Aorta (tissue), 5 donors: ENCODE measurements at places on chromosomes 3 and 15. TPM values are rescaled to one million over a fixed set of nuclear protein-coding genes. Genes with fewer than 3 reads are reported as not detected.

The FBN1 gene
- 24.7 TPM for polyA plus RNA-seq

GRCh38 chr3:18185624-18186023, 239.5 kb downstream of the SATB1 start:
- no peaks in the 10 kb centered on the region for H3K36me3 ChIP-seq
- H3K27me3 ChIP-seq = no peaks in the 10 kb centered on the region
- no peak overlapping the region for H3K4me3 ChIP-seq
- no peak for DNase-seq

The CORO2B gene
- 6.2 TPM for polyA plus RNA-seq

The CCR2 gene
- polyA plus RNA-seq = 0.18 TPM

The CHRM5 gene
- not detected for polyA plus RNA-seq

GRCh38 chr3:194620196-194620595, 13.0 kb downstream of the TMEM44 start:
- H3K27me3 ChIP-seq = no peaks in the 10 kb centered on the region
- H3K27ac ChIP-seq = no peak overlapping the region
- DNase-seq = no peak
- H3K4me1 ChIP-seq = no peaks in the 10 kb centered on the region
- H3K36me3 ChIP-seq = no peaks in the 10 kb centered on the region

The CDV3 gene
- 65.1 TPM for polyA plus RNA-seq

GRCh38 chr15:33182278-33182905, 12.1 kb downstream of the FMN1 start:
- H3K4me1 ChIP-seq = no peaks in the 10 kb centered on the region
- H3K4me3 ChIP-seq = no peak overlapping the region
- no peaks in the 10 kb centered on the region for H3K36me3 ChIP-seq
- no peak for DNase-seq

DNA sequence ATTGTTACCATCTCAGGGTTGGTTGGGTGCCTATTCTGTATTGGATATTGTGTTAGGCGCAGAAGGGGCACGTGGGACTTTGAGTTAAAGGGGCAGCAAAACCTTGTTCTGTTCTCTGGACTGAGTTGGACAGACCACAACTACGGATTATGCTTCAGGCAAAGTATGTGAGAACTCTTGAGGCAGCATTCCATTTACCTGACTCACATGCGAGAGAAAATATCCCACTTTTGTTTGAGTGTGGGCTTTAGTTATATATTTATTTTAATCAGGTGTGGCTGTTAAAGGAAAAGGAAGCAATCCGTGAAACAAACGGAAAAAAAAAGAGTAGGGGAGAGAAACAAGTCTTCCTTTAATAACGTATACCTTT, 627 bp upstream of the PLS1 start:
- H3K4me1 ChIP-seq = no peaks in the 10 kb centered on the region
- H3K27me3 ChIP-seq = no peaks in the 10 kb centered on the region
- DNase-seq = no peak

The FBXW12 gene
- not detected for polyA plus RNA-seq

The SNX22 gene
- 0.38 TPM for polyA plus RNA-seq

The CFAP100 gene
- polyA plus RNA-seq = not detected

DNA sequence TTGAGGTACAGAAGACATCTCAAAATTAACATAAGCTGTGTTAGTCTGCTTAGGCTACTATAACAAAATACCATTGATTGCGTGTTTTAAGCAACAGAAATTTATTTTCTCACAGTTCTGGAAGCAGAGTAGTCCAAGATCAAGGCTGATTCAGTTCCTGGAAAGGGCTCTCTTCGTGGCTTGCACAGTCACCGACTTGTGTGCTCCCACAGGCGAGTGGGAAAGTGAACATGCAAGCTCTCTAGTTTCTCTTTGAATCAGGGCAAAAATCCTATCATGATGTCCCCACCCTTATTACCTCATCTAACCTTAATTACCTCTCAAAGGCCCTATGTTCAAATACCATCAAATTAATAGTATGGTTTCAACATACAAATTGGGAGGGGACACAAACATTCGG, 505.9 kb downstream of the ZIC1 start:
- H3K4me3 ChIP-seq = no peak overlapping the region
- DNase-seq = no peak
- H3K27ac ChIP-seq = no peak overlapping the region
- H3K27me3 ChIP-seq = no peaks in the 10 kb centered on the region
- no peaks in the 10 kb centered on the region for H3K4me1 ChIP-seq
- no peaks in the 10 kb centered on the region for H3K36me3 ChIP-seq

GRCh38 chr3:96466441-96466840, 348.0 kb upstream of the EPHA6 start:
- no peaks in the 10 kb centered on the region for H3K4me1 ChIP-seq
- DNase-seq = no peak
- no peak overlapping the region for H3K27ac ChIP-seq

DNA sequence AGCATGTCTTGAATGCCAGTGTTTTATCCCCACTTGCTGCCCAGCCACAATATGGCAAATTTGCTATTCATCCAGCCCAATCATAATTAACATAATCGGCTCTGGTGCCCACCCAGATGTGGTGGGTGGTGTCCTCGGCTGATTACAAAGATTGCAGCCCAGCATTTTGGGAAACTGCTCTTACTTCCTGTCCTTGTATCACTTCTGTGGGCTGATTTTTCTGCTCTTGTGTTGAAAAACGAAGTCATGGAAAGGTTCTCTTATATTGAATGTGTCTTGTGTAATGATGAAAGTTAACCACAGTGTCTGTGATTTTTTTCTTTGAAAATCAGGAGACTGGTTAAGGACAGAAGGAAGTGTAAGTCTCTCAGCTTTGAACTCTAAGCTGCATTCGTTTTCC, 141.7 kb downstream of the CACNA2D3 start:
- no peaks in the 10 kb centered on the region for H3K27me3 ChIP-seq
- no peak for DNase-seq
- no peak overlapping the region for H3K4me3 ChIP-seq
- no peak overlapping the region for H3K27ac ChIP-seq
- no peaks in the 10 kb centered on the region for H3K4me1 ChIP-seq
- no peaks in the 10 kb centered on the region for H3K36me3 ChIP-seq

- no peak for DNase-seq
- no peaks in the 10 kb centered on the region for H3K27me3 ChIP-seq
- no peak overlapping the region for H3K27ac ChIP-seq
- H3K4me3 ChIP-seq = no peak overlapping the region
- no peaks in the 10 kb centered on the region for H3K4me1 ChIP-seq
- no peaks in the 10 kb centered on the region for H3K36me3 ChIP-seq
Measured at GRCh38 chr15:40235201-40235885, 3.5 kb upstream of the PAK6 start.

- H3K27me3 ChIP-seq = no peaks in the 10 kb centered on the region
- no peak for DNase-seq
- no peaks in the 10 kb centered on the region for H3K4me1 ChIP-seq
- H3K27ac ChIP-seq = no peak overlapping the region
Measured at GRCh38 chr3:138418601-138419206, 15.7 kb upstream of the ESYT3 start.

GRCh38 chr3:35969406-35969805, 330.1 kb downstream of the ARPP21 start:
- H3K27me3 ChIP-seq = no peaks in the 10 kb centered on the region
- H3K4me1 ChIP-seq = no peaks in the 10 kb centered on the region

GRCh38 chr15:99614749-99615288, 49.0 kb downstream of the MEF2A start:
- H3K27me3 ChIP-seq = no peaks in the 10 kb centered on the region
- no peaks in the 10 kb centered on the region for H3K36me3 ChIP-seq
- no peak overlapping the region for H3K27ac ChIP-seq
- H3K4me3 ChIP-seq = no peak overlapping the region
- DNase-seq = no peak

The SRGAP3 gene
- 0.26 TPM for polyA plus RNA-seq

DNA sequence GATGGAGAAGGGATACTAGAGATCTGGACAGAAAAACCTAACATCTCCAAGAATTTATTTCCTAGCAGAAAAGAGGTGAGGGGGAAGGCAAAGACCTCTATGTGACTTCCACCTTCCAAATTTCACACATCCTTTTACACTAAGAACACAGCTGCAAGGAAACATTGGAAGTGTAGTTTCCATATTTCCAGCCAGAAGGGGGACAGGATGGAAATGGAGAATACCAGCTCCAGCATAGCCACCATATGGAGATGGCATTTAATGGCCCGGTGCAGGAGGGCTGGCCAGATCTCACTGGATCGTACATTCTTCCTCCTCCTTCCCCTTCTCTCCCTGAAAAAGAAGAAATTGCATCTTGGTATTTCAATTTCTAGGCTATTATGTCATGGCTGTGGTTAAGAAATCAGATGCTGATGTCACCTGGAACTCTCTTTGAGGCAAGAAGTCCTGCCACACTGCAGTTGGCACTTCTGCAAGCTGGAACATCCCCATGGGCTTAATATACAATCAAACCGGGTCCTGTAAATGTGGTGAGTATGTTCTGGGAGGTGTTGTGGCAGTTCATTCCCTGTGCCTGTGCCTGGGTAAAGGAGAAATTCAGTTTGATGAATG, 36.9 kb upstream of the TF start:
- no peaks in the 10 kb centered on the region for H3K27me3 ChIP-seq
- H3K36me3 ChIP-seq = no peaks in the 10 kb centered on the region
- no peak for DNase-seq
- H3K27ac ChIP-seq = no peak overlapping the region
- no peaks in the 10 kb centered on the region for H3K4me1 ChIP-seq
- H3K4me3 ChIP-seq = no peak overlapping the region

- H3K4me3 ChIP-seq = no peak overlapping the region
- H3K27me3 ChIP-seq = no peaks in the 10 kb centered on the region
- H3K27ac ChIP-seq = no peak overlapping the region
- H3K36me3 ChIP-seq = no peaks in the 10 kb centered on the region
- no peak for DNase-seq
- H3K4me1 ChIP-seq = no peaks in the 10 kb centered on the region
Measured at GRCh38 chr15:59516655-59517461, 78.9 kb downstream of the FAM81A start.
